Kasumi-1 (cell line): ENCODE measurements at places on chromosomes 16 and 17.
A peak's percentile ranks its signal among the peaks of the same experiment; 100 is the strongest.

- no peak for DNase-seq
Measured at GRCh38 chr17:41717408-41718286, 5.5 kb downstream of the GAST start.

GRCh38 chr17:76394166-76394565, 9.8 kb downstream of the SPHK1 start:
- DNase-seq, result no peak

- DNase-seq, result no peak
Measured at GRCh38 chr16:263182-263774, 12.5 kb downstream of the RGS11 start.

GRCh38 chr16:11597235-11598095, 10.7 kb upstream of the LITAF start:
- DNase-seq, result no peak

DNA sequence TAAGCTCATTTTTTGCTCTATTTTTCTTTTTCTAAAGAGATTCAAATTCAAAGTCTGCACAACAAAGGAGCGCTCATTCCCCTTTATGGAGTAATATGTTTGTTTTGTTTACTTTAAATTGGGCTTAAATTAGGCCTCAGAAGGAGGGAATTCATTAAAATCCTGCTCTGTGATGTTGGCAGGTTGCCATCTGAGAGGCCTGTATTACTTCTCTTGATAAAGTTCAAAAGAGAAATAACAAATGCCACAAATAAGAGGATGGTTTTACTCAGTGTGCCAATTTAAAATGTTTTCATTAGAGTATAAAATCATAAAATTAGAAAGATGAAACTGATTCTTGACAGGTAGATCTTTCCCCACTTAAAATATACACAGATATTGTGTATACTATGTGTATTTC, 54.5 kb upstream of the HLF start:
- DNase-seq, result no peak

DNA sequence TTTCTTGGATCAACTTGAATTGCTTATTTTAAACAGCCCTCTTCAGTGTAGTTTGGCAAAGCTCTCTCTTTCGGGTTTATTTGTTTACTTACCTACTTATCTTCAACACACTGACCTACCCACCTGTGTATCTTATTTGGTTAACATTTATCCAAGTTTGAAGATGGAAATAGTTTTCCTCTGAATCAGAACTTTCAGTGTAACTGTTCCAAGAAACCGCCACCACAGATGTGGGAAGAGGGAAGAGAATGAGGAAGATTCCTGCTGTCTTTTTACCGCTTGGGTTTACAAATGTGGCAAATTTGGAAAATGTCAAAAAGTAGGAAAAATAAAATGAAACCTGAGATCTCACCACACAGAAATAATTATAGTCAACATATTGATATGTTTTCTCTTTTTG, 115.8 kb downstream of the MSI2 start:
- DNase-seq, result no peak

DNA sequence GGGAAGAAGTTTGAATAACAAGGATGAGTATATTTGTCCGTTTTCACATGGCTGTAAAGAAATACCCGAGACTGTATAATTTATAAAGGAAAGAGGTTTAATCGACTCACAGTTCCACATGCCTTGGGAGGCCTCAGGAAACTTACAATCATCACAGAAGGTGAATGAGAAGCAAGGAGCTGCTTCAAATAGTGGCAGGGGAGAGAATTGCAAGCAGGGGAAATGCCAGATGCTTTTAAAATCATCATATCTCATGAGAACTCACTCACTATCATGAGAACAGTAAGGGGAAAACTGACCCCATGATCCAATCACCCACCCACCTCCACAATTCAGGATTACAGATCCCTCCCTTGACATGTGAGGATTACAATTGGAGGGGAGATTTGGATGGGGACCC, 212.8 kb upstream of the CDH8 start:
- no peak for DNase-seq

- peak; percentile 20 for DNase-seq
Measured at GRCh38 chr17:67116045-67116575, 71.8 kb downstream of the CACNG1 start.

DNA sequence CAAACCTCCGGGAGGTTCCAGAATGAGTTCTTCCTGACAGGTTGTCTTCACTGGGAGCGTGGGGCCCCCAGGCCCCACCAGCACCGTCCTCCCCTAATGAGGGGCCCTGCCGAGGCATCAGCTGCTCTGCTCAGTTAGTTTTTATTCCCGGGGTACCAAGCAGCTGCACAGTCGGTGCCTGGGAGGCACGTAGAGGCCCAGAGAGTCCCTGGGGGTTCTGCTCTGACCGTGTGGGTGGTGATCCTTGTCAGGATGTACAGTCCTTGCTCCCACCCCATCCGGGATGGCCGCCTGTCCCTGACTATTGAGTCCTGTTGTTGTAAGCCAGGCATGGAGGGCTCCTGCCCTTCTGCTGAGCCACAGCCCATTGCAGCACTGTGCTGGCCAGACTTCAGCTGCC, 18.5 kb downstream of the NMRAL1 start:
- no peak for DNase-seq

GRCh38 chr16:870856-871561, 70.5 kb upstream of the GNG13 start:
- no peak for DNase-seq

DNA sequence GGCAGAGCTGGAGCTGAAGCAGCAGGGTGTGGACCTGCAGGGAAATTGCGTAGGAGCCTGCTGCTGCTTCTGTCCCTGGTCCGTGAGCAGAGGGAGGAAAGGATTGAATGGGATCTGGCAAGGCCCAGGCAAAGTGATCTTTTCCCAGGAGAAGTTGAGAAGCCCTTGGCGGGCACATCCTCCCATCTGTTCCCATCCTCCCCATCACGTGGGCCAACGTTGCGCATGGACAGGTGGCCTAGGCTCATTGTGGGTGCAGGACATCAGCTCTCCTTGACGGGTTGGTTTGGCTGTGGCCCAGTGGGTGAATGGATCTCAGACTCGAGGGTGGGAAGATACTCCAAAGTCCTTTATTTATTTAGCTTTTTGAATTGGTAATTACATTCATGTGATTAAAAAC, 29.4 kb upstream of the POLR3E start:
- DNase-seq, result no peak

GRCh38 chr16:14418795-14419225, 211.2 kb downstream of the PARN start:
- DNase-seq, result no peak

- no peak for DNase-seq
Measured at GRCh38 chr16:81073560-81074330, 3.3 kb downstream of the C16orf46 start.

- DNase-seq, result no peak
Measured at GRCh38 chr17:44959821-44960531, 8.1 kb downstream of the C1QL1 start.

DNA sequence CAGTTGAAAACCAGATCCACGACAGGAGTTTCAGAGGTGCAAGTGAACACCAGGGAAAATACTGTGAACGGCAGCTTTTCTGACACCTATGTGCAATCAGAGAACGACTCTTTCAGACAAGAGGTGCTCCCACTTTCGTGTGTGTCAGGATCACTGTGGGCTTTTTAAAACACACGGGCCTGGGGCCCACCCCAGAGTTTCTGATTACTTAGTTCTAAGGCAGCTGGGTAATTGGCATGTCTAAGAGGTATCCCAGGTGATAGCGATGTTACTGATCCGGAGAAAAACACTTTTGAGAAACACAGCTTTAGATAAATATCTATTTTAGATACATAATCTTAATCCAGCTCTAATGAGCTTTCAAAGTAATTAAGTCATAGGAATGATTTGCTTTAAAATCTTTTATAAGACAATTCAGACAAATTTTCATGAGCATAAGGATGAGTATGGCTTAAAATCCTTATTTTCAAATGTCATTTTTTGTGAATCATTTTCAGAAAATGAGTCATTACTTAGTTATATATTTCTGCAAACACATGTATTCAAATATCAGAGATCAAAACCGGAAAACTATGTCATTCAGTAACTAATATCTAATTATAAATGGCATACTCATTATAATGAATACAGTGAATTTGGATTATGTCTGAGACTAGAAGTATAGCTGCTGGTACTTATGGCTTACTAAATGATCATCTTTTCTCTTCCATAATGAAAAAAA, 217.9 kb upstream of the PSMD7 start:
- DNase-seq, result no peak

GRCh38 chr17:43183921-43184320, 12.9 kb downstream of the NBR1 start:
- no peak for DNase-seq

GRCh38 chr16:11586378-11586855, 302 bp downstream of the LITAF start:
- no peak for DNase-seq

DNA sequence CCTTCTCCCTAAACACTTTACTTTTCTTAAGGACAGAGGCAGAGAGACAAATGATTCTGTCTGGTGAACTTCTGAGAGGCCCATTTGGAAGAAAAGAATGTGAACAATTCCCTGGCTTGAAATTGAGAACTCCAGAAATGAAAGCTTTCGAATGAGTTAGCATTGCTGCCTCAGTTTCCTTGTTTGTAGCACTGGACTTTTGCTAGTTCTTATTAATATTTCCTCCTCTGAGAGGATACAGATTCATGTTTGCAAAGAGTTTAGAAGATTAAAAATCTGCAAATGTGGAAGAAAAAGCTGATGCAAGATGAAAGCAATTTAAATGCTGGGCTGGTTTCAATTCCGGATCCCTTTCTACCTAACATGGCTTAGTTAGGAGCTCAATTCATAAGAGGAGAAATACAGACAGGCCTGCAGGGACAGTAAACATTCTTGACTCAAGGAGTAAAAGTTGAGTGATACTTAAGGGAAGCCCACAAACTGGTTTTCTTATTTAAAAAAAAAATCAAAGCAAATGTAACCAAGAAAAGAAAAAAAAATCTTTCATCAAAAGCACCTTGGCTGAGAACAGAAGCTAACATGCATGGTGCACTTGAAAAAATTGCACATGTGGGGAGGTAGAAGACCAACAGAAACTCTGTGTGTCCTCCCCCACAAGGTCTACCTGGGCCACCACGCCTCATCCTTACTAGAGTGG, 27.1 kb downstream of the HNF1B start:
- no peak for DNase-seq

- DNase-seq, result no peak
Measured at GRCh38 chr17:6021627-6022026, 48.6 kb upstream of the WSCD1 start.

DNA sequence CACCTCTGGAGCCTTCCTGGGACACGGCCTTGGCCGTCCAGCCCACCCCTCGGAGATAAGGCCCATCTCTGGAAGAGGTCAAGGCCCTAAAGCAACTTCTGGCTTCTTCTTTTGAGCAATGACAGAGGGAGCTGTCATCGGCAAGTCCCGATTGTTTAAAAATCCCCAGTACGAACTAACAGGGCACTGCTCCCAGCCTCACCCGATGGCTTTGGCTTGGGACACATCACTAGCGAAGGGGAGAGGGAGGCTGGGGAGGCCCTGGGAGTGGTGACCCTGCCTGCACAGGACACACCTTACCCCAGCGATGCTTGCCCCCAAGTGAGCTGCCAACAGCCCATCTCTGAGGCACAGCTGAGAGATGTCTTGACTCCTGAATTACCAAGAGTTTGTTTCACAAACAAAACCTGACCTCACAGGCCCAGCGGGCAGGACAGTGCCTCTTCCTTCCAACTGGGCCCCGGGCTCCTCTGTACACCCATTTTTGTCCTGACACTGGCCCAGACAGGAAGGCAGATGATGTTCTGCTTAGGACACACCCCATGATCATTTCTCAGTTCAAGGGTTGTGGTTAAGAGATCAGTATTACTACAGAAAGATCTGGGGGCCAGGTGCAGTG, 4.8 kb downstream of the SYNGR2 start:
- no peak for DNase-seq

DNA sequence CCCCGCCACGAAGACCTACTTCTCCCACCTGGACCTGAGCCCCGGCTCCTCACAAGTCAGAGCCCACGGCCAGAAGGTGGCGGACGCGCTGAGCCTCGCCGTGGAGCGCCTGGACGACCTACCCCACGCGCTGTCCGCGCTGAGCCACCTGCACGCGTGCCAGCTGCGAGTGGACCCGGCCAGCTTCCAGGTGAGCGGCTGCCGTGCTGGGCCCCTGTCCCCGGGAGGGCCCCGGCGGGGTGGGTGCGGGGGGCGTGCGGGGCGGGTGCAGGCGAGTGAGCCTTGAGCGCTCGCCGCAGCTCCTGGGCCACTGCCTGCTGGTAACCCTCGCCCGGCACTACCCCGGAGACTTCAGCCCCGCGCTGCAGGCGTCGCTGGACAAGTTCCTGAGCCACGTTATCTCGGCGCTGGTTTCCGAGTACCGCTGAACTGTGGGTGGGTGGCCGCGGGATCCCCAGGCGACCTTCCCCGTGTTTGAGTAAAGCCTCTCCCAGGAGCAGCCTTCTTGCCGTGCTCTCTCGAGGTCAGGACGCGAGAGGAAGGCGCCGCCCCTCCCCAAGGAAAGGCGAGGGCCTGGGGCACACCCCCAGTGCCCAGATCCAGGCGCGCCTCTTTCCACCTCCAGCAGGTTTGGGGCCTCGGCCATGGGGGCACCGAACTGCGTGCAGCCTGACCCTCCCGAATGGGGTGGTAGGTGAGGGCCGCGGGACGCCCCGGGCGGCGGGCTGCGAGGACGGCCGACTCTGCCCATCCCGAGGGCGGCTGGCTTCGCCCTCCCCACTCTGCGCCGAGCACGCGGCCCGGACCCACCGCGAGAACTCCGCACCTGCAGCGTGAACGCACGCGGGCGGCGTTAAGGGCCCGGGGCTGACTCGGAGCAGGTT, 664 bp downstream of the HBQ1 start:
- DNase-seq, result peak; percentile 19

DNA sequence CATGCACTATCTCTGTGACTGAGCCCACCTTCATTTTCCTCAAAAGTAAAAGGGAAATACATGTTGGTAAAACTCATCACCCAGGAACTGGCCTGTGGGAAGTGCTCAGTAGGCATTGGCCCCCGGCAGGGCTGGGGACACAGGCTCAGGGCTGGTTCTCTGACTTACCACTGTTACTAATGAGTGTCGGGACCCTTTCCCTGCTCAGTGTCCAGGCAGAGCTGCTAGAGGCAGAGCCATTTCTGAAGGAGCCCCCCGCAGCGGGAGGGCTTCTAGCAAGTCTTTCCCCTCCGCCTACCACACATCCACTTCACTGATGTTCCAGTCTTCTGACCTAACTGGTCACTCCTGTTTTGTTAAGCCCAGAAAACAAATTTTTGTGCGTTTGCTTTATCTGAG, 1.7 kb upstream of the PEMT start:
- DNase-seq, result no peak

GRCh38 chr17:40192961-40193360, 15.7 kb downstream of the RAPGEFL1 start:
- DNase-seq, result no peak

GRCh38 chr16:8903004-8903403, 20.9 kb downstream of the LITAFD start:
- DNase-seq, result no peak
